ENCODE measurements at places on chromosomes 7 and 10.

GRCh38 chr7:90853205-90853604 is 257.1 kb downstream of the CDK14 start:
- no peak for DNase-seq

GRCh38 chr10:11691319-11691755 is 50.8 kb upstream of the ECHDC3 start:
- DNase-seq, result no peak

DNA sequence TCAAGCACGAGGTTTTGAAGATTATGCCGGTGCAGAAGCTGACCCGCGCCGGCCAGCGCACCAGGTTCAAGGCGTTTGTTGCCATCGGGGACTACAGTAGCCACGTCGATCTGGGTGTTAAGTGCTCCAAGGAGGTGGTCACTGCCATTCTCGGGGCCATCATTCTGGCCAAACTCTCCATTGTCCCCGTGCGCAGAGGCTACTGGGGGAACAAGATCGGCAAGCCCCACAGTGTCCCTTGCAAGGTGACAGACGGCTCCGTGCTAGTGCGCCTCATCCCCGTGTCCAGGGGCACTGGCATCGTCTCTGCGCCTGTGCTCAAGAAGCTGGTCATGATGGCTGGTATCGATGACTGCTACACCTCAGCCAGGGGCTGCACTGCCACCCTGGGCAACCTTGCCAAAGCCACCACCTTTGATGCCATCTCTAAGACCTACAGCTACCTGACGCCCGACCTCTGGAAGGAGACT is 284.7 kb downstream of the GPR37 start:
- DNase-seq, result no peak

GRCh38 chr10:12194752-12195271 is 879 bp downstream of the NUDT5 start:
- no peak for DNase-seq

DNA sequence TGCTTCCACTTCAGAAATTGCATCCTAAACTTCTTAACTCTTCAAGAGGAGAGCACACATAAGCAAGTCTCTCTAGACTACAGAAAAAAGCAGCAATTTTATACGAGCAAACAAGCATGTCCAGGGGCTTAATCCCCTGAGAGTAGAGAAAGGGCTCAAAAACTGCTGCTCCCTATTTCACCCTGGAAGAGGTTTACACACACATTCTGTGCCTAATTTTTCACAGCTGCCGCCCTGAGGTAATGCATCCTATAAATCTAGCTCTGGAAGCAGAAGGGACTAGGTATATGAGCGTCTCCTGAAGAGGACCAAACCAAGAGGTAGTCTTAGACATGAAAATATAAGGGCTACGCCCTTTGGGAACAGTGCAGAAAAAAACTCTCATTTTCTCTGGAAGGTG is 73.1 kb downstream of the CRPPA start:
- no peak for DNase-seq

DNA sequence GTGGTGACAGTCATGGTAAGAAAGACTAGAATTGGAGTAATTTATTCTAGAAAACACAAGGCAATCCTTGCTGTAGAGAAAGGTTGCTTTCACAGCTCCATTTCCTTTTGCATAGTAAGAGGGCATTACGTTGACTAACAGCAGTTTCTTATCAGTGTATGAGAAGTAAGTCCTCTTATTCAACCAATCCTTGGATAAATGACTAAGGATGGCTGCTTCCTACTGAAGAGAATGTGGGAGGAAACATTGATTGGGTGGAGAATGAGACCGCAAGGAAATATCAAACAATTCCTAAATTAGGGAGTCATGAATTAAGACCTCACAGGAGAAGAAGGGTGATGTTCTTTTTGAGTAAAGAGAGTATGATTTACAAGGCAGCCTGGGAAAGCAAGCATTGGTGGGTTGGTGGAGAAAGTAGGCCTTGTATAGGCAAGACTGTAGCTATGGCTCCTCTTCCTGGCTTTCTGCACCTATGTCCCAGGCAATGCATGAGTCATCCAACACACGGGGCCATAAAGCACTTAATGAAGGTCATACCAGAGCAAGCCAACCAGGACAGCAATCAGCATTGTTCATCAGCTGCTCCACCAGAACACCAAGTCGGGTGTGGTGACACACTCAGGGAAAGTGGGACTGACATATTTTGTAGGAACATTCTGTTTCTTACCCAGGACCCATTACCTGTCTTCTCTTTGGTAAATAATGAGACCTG is 5.6 kb downstream of the MGAM start:
- no peak for DNase-seq

GRCh38 chr10:61847640-61848039 is 53.9 kb upstream of the ARID5B start:
- no peak for DNase-seq

DNA sequence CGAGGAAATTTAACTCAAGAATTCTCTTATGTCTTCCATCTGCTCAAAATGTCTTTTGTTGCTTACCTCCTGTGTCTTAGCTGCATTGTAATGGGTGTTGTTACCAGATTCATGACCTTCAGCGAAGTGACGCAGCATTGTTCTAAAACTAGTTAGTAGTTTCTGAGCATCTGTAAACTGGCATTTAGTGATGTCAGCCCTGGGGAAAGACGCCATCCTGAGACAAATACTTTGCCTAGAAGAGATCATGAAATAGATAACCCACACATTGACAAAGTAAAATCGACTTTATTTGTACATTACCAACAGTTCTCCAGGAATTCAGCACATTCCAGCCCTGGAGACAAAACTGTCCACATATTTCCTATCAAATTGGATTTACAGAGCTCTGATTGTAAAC is 87.8 kb downstream of the GPAM start:
- no peak for DNase-seq

GRCh38 chr7:114953724-114954123 is 31.8 kb downstream of the MDFIC start:
- DNase-seq, result no peak

DNA sequence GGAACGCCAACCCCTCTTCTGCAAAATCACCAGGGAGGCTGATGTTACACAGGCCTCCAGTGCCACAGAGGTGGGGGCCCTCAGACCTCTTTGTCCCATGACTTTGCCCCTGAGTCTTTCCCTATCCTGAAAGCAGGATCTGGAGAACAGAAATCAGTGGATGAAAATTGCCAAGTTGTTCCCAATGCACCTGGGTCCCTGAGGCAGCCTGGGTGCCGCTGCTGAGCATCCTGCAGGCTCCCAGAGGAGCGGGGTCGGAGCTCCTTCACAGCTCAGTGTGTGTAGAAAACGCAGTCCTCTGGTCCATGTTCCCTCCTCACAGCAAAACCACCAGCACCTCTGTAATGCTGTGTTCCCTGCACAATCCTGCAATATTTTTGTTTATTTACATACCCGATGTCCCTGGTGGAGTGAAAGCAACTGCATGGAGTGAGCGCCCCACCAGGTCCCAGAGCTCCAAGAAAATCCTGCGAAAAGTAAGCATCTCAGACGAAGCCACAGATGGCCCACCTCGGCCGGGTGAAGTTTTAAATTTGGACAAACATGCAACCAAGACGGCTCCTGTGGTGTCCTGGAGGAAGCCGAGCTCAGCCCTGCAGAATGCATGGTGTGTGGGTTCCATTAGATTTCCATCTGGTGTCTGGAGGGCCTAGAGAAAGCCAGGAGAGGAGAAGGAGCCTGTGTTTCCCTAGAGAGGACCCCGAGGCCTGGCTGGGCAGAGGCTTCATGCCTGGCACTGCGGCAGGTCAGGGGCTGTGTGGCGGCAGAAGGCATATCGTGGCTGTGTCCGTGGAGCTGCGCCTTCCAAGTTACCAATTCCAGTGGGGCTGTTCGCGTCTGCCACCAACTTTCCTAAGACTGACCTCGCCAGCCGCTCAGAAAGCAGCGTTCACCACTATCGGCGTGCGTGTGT is 235.2 kb downstream of the WDR37 start:
- no peak for DNase-seq

GRCh38 chr7:2622869-2623697 is 8.7 kb upstream of the TTYH3 start:
- no peak for DNase-seq

- no peak for DNase-seq
These were observed 228.4 kb downstream of the FANK1 start for GRCh38 chr10:126124668-126125349.

All from H9 (cell line).